Femur (tissue), 1 donor: ENCODE measurements at places on chromosomes 7 and 10.
A peak's percentile ranks its signal among the peaks of the same experiment; 100 is the strongest.

DNA sequence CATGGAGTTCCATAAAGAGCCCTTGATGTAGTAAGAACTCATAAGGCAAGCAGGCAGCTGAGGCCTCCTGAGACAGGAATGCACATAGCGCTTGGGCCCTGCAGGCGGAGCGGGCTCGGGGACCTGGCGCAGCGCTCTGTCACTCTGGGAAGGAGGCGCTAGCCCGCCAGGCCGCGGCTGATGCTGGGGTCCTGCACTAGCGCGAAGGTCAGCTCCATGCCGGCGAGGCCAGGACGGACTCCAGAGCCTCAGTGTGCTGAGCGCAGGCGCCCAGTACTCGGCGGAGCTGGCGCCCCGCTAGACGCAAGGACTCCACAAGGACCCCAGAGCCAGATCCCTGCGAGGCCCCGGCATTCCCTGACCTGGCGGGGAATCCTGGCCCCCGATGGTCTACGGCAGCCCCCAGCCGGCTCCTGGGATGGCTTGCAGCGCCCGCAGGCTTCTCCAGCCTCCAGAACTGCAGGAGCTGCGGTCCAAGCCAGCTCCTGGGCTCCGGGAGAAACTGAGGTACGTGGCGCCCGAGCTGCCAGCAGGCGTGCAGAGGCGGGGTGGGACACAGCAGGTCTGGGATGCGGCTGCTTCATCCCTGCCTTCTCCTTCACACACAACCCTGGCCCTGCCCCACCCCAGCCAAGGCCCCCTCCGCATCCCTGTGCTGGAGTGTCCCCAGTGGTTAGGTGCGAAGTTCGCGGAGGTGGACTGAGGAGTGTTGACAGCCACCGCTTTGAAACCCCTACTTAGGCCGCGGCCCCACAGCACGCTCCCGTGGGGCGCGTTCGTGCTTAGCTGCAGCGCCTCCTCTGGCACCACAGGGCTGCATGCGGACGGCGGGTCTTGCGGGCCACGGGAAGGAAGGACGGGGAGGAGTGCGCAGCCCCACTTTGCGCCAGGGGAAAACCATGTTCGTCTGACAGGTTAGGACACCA lies 761.5 kb upstream of the POM121L12 start:
- DNase-seq, result no peak

DNA sequence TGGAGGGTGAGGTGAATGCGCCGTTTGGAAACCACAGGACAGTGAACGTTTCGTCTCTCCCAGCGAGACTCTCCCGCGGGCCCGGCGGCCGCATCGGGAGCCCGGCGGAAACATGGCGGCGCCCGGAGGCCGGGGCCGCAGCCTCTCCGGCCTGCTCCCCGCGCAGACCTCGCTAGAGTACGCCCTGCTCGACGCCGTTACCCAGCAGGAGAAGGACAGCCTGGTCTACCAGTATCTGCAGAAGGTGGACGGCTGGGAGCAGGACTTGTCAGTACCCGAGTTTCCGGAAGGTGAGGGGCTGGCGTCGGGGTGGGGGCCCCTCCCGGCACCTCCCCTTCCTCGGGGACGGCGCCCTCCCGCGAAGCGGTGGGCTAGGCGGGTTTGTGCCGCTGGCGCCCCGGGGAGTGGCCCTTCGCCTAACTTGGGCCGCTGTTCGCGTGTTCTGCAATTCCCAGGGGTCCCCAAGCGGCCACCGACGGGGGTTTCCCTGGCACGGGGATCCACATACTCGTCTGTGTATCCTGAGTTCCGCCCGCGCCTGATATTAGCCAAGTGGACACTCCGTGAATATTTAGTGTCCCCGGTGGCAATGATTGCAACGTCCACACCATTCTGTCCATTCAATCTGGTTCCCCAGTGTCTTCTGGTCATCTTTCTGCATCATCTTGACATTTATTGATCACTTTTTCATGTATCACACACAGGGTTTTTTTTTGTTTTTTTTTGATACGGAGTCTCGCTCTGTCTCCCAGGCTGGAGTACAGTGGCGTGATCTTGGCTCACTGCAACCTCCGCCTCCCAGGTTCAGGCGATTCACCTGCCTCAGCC lies 514 bp downstream of the NHLRC2 start:
- peak; percentile 77 for DNase-seq

DNA sequence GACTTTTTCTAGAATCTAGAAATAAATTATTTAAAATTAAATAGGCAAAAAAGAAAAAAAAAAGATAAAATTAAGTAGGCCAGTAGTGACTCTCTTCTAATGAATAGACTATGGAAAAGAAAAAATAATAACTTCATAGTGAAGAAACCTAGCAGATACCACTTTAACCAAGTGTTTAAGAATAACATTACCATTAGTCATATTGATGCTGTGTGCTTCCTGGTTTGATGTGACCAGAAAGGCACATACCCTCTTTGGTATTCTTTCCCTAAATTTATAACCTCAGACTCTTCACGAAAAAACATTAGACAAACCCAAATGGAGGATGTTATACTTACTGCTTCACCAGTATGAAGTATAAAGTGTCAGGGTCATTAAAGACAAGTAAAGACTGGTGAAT lies 42.6 kb downstream of the KIF20B start:
- no peak for DNase-seq

DNA sequence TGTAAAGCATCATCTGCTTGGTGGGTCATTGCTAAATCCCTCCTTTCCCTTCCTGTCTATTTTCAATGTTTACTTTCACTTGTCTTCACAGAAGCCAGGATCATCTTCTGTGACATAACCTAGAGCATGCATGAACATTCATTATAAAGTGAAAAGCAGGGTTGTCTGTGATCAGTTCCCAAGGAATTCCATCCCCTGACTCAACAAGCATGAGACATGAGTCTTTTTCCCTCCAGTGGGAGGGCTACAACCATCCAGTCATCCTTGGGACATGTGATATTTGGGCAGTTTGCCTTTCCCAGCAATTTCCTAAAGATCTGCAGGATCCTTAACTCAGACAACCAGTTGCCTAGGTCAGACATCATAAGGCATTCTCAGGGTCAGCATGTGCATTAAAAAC lies 166.3 kb upstream of the TMEM196 start:
- DNase-seq, result no peak

GRCh38 chr10:107054469-107055156 lies 109.9 kb downstream of the SORCS1 start:
- DNase-seq, result no peak

DNA sequence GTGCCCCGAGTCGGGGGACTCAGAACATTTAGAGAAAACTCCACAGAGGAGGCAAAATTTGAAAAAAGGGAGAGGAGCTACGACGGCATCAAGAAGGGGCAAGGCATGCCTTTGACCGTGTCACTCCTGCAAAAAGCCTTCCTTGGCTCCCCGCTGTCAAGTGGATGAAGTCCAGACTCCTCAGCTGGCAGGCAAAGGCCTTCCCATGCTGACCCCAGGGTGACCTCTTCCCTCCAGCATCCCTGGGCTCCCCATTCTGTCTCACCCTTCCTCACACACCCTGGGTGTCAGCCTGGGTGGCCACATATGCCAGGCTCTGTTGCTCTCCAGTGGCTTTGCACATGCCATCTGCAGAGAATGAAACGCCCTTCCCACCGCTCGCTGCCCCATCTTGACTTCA lies 88.4 kb upstream of the ZMIZ1 start:
- DNase-seq, result no peak

- no peak for DNase-seq
These were observed 285.4 kb downstream of the SNX13 start for GRCh38 chr7:17654940-17655339.

DNA sequence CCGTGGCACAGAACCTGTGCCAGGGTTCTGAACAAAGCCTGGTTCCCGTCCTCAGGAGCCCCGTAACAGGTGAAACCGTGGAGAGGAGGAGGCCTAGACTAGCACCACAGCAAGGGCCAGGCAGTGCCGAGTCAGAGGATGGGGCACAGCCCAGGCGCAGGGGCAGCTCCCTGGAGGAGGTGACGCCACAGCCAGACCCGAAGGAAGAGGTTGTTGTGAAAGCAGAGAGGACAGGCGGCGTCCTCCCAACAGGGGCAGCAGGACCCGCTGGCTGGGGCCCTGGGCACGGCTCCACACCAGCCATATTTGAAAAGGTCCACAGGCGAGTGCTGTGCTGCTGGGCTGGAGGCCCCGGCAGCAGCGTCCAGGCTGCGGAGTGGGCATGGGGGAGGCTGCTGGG lies 25.7 kb downstream of the DAGLB start:
- DNase-seq, result no peak

DNA sequence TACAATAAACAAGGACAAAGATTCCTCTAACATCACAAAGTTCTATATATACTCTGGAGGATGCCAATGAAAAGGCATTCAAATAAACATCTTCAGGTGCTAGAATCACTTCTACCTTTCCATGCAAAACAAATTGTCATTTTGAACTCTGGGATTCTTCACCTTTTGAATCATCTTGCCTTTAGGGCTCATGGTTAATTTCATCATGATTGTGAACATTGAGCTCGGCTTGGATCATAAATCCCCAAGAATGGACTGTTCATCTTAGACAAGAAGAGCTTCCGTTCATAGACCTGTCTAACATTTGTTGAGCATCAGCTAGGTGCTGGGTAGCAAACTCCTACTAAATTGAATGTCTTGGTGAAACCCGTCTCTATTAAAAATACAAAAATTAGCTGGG lies 212.2 kb downstream of the TNS3 start:
- no peak for DNase-seq

DNA sequence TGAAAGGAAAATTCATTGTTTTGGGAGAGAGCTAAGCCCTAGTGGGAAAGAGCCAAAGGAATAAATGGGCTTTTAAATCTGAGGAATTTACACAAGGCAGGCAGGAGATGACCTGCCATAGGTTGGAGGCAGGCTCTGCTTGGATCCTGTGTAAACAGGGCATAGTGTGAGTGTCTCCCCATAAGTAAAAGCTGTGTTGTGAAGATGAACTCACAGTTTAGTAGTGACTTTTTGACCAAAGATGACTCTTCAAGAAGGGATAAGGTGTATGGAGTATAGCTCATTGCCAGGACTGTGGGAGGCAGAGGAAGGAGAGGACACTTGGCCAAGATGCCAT lies 63.2 kb downstream of the KAT6B start:
- no peak for DNase-seq

DNA sequence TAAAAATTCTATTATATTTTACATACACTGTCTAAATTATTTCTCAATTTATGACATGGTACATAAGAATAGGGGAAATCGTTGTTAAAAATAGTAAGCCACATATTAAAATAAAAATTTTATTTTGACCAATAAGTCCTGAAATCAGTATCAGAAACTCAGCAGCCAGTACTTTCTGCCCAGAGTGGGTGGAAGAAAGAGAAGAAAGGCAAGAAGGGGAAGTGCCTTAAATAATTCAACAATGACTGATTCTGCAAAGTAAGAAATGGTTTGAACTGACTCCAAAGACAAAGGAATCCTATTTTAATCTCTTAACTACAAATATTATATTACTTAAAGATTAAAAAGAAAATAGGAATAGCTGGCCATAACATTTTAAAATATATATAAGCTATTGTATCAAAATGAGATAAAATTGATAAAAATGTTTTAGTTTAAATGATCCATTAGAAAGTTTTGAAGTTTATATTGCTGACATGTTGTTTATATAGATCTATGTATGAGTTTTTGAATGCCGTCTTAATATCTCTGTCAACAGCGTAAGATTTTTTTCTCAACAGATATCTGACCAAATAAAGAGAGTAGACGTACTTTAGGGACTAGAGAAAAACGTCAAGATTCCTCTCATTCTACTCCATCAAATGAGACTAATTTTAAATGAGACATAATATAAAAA lies 30.2 kb upstream of the NRCAM start:
- DNase-seq, result no peak

DNA sequence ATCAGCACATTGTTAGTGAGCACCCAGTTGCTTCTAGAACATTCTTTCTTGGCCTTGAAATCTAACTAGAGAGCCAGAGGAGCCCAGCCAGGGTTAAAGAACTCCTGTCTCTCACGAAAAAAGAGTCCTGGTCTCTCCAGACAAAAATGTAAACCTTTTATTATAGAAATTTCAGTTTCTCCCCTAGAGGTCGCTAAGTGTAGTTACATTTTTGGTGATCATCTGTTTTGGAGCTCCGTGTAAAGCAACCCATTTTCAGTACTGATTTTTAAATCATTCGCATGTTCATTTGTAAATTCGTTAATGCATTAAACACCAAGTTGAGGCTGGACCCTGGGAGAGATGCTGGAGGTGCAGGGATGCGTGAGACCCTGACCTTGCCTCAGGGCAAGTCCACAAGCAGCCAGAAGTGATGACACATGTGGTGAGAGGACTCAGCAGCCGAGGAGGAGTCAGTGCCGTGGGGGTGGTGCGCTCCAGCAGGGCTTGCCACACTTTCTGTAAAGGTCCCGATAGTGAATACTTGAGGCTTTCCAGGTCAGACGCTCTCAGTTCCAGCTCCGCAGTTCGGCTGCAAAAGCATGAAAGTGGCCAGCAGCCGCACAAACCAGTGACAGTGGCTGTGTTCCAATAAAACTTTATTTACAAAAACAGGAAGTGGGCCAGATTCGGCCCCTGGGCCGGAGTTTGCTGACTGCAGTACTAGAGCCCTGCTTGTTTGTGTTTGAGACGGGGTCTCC lies 578.6 kb upstream of the FOXK1 start:
- no peak for DNase-seq

GRCh38 chr10:34156781-34157425 lies 658.2 kb downstream of the PARD3 start:
- no peak for DNase-seq

GRCh38 chr10:132939957-132940790 lies 2.2 kb downstream of the CFAP46 start:
- no peak for DNase-seq

- DNase-seq, result no peak
These were observed 50.6 kb downstream of the PARD3 start for GRCh38 chr10:34764472-34764946.

GRCh38 chr10:61047081-61047480 lies 103.1 kb upstream of the RHOBTB1 start:
- no peak for DNase-seq

- DNase-seq, result no peak
These were observed 175.1 kb downstream of the HGF start for GRCh38 chr7:81594767-81595166.

DNA sequence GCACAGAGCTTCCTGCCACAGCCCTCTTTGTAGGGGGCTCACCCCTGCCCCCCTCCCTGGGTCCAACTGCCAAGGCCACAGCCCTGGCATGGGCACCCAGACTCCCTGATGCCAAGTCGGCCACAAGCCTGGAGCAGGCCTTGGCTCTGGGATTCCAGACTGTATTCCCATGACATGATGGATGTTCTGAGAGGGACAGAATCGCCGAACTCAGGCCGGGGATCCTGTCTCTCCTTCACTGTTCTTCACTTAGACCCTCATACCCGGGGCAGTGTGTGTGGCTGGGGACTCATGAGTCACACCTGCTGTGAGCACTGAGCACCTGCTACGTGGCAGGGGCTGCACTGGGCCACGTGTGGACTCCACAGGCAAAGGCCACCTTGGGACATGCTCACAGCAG lies 7.9 kb downstream of the CALML5 start:
- DNase-seq, result no peak

GRCh38 chr7:154832557-154833138 lies 170.3 kb downstream of the PAXIP1 start:
- DNase-seq, result no peak

GRCh38 chr7:69776611-69777010 lies 178.3 kb downstream of the AUTS2 start:
- no peak for DNase-seq

GRCh38 chr10:132272231-132272971 lies 35.3 kb downstream of the STK32C start:
- DNase-seq, result peak; percentile 77

- DNase-seq, result no peak
These were observed 39.9 kb downstream of the RBM17 start for GRCh38 chr10:6128591-6129251.

- no peak for DNase-seq
These were observed 193.8 kb upstream of the PHYHIPL start for GRCh38 chr10:58982470-58983239.

- no peak for DNase-seq
These were observed 16.7 kb downstream of the DLG5 start for GRCh38 chr10:77909749-77910375.

- no peak for DNase-seq
These were observed 243.1 kb downstream of the INHBA start for GRCh38 chr7:41459623-41460261.
